ENCODE measurements at places on chromosomes 3 and 15.

GRCh38 chr3:138371070-138371965 lies 22.9 kb downstream of the MRAS start:
- DNase-seq: no peak

DNA sequence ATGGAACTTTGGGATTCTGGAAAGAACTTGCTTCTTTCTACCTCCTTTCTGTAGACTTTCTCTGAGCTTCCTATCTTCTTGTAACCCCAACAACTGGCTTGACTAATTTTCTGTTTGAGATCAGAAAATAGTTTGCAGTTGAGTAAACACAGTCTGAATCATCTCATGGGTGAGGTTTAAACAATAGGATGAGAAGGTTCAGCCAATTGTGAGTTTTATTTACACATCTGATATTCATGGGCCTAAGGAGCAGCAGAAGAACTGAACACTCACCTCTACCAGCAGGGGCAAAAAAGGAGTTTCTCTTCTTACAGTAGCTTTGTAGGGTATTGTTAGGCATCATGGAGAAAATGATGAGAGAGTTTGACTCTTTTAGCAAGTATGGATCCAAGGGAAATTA lies 54.2 kb downstream of the DTWD1 start:
- DNase-seq: no peak

DNA sequence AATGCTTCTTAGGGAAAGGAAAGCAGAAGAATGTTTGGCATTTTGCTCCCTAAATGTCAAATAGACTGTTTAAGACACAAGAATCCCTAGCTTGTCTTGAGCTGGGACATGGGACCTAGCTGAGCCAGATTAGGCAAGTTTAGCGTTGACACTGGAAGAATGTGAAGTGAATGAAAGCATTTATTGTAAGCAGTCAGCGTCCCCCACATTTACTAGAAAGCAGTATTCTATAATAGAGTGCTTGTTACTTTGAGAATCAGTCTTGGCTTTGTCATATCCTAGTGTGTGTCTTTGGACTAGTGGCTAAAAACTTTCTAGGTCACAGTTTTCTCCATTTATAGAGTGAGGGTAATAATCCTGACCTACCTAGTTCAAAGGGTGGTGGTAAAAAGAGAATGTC lies 161.6 kb downstream of the ADAMTSL3 start:
- DNase-seq: no peak

- DNase-seq: no peak
These were observed 44.0 kb downstream of the NR2F2 start for GRCh38 chr15:96374499-96374898.

DNA sequence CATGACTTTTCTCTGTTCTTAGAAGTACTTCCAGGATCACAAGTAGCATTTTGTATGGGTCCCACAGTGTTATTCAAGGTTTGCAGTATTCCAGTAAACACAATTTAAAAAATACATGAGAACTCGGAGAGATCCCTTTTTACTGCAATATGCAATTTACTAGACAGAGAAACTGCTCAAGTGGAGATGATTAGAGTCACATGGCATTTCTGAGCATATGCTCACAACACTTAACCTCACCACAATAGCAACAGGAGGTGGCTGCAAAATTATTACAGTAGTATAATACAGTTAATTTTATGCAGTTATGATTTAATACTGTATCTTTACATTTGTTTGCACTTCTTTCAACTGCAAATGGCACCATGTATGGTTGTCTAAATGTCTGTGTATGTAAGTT lies 87.5 kb downstream of the PIK3CB start:
- no peak for DNase-seq

DNA sequence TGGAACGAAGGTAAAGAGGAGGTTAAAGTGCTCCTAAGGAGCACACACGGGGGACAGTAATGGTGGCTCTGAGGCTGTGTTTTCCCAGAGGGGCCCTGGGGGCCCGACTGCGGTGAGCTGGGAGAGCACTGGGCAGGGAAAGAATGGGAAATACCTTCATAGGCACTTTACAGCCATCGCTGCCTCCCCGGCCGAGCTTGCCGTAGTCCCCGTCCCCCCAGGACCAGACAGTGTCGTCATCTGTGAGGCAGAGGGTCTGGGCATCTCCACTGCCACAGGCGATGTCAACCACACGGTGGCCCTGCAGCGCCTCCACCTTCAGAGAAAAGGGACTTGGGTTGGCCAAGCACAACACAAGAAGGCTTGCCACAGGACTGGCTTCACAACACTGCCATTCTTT lies 32.8 kb upstream of the OCA2 start:
- DNase-seq: no peak

DNA sequence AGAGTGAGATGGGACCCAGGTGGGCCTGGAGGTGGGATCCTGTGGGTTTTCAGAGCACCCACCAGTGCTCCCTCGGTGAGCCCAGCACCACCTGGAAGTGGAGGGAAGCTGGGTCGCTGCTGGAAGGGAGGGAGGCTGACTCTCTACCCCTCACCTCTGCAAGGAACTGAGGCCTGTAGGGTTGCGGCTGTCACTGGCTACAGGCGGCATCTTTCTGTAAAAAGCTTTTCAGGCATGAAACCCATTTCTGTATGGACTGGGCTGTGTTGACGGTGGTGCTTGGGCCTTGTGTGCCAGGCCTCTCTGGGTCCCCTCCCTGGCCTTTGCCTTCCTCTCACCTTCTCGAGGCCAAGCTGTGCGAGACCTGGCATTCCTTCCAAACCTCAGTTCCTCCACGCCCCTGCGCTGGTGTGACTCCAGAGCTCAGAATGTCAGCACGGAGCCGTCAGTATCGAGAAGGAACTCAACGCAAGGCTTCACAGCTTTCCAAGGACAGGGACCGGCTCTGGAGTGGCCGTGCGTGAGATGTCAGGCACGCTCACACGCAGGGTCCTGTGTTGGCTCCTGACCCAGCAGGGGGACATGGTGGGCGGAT lies 16.6 kb downstream of the ABTB1 start:
- no peak for DNase-seq

- DNase-seq: no peak
These were observed 18.4 kb upstream of the GHSR start for GRCh38 chr3:172466553-172467130.

GRCh38 chr15:30650012-30650929 lies 24.3 kb downstream of the ARHGAP11B start:
- no peak for DNase-seq

GRCh38 chr3:11995120-11995519 lies 9.1 kb upstream of the SYN2 start:
- DNase-seq: no peak

DNA sequence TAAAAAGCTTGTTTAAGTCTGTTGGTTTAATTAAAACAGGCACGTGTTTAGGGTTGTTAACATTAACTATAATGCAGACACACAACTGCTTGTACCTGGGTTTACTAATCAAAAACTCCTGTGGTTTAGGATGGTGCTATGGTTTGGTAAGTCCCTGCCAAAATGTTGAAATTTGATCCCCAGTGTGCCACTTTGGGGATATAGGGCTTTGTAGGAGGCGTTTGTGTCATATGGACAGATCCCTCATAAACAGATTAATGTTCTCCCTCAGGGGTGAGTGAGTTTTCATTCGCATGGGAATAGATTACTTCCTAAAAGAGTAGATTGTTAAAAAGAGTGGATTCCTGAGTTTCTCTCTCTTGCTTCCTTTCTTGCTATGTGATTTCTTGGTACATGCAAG lies 18.7 kb upstream of the GK5 start:
- no peak for DNase-seq

- no peak for DNase-seq
These were observed 640.4 kb upstream of the ROBO1 start for GRCh38 chr3:80408030-80408721.

- no peak for DNase-seq
These were observed 109.6 kb upstream of the UMPS start for GRCh38 chr3:124620600-124621063.

DNA sequence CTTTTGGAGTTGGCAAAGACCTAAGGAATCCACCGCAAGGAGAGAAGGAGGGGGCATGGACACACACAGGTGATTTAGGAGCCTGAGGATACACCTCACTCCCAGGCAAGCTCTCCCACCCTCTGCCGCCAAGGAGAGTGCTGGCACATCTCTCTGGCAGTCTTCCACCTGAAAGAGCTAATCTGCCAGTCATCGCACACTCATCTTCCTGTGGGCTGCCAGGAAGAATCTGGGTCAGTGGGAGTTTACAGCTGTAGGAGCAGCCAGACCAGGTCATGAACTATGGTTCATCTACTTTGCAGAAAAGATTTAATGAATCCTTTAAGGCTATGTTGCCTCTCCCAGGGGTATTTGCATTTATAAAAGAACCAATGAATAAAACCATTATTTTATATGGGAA lies 170.6 kb upstream of the TSC22D2 start:
- DNase-seq: no peak

- no peak for DNase-seq
These were observed 24.7 kb downstream of the GXYLT2 start for GRCh38 chr3:72912532-72912931.

DNA sequence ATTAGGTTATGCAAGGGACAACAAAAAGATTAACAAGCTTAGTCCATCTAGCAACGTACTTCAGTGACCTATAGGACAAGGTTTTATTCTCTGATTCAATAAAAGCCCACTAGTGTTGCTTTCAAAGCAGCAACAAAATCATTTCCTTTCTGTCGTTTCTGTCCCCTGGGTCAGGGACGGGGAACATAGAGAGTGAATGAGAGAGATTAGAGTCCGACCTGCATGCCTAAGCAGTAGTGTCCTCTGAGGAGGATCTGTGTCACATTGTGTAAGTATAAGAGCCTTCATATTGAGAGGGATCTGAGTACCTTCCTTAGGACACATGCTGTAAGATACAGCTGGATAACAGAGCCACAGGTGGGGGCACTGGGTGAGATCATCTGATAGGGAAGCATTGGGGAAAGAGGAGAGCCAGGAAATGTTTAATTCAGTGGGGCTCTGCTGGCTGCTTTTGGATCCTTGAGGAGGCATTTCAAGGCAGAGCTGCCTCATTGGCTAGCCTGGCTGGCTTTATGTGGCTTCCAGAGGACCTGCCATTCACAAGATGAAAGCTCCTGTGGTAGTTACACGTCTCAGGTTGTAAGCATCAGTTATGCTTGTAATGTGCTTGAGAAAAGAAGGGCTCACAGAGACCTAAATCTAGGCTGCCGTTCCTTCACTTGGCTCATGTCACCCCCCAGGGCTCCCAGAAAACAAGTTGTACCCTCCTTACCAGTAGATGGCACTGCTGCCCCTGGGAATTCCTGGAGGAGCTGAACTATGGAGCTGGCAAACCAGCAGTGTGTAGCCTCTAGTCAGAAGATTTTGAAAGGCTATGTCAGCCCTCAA lies 2.7 kb downstream of the TMEM108 start:
- DNase-seq: no peak

GRCh38 chr3:197615430-197615829 lies 59.7 kb upstream of the BDH1 start:
- DNase-seq: no peak

DNA sequence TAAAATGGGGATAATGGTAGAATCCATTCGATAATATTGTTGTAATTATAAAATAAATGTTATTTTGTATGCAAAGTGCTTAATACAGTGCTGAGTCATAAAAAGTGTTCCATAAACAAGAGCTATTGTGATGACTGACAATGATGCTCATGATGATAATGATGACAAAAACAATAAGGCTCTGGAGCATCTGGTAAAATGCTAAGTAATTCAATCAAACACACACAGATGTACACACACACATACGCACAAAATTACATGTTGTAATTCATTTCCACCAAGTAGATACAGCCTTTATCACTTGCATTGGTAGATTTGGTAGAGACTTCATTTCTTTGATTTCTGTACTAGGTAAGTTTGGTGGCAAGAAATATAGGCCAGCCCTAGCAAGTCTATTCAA lies 163.8 kb downstream of the FHIT start:
- no peak for DNase-seq

GRCh38 chr15:98841419-98841970 lies 166.1 kb downstream of the PGPEP1L start:
- no peak for DNase-seq

DNA sequence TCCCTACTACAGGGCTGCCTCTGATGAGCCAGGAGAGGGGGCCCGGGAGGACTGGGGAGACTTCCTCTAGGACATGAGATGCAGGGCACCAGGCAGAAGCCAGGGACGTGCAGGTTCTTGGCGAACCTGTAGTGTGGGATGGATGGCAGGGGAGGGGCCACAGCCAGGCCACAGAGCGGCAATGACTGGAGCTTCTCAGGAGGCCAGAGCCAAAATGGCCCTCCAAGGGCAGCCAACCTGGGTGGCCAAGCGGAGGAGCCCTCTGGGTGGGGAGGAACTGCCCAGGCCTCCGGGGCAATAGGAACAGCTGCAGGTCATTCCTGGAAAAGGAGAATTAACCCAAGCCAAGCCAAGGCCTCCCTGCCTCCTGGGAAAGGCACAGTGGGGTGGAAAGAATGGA lies 224.5 kb downstream of the XXYLT1 start:
- no peak for DNase-seq

DNA sequence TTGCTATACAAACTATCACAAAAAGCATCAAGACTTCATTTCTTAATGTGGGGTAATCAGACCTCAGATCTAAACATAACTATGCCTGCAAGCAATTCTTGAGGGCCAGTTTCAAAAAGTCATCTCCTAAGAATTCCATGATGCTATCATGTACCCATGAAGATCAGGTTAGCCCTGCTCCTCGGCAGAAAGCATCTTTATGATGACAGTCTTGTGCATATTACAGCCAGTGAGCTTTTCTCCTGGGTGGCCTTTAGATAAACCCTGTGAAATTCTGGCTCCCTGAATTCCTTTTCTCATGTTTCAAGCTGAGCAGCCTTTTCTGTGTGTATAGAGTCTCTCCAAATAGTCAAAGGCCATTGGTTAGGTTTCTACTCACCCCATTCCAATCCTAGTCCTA lies 201.9 kb upstream of the MCTP2 start:
- no peak for DNase-seq

GRCh38 chr15:80709542-80709941 lies 14.4 kb downstream of the ABHD17C start:
- no peak for DNase-seq

GRCh38 chr15:63349621-63350020 lies 32.0 kb downstream of the CA12 start:
- no peak for DNase-seq

DNA sequence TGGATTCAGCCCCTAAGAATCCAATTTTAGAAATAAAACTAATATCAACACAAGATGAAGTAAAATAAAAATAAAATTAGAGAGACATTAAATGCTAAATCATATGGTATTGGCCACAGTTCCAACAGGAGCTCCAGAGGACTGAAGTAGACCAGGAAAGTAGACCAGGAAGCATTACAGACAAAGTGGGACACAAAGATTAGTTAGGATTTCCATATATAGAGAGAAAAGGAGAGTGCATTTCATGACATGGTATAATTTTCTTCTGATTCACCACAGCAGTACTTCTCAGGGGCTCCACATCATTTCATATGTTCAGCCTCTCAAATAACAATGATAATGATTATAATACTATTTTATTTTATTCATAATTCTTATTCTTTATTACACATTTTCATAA lies 18.3 kb downstream of the FGF7 start:
- DNase-seq: no peak

- no peak for DNase-seq
These were observed 15.3 kb upstream of the SHISA5 start for GRCh38 chr3:48519277-48519643.

DNA sequence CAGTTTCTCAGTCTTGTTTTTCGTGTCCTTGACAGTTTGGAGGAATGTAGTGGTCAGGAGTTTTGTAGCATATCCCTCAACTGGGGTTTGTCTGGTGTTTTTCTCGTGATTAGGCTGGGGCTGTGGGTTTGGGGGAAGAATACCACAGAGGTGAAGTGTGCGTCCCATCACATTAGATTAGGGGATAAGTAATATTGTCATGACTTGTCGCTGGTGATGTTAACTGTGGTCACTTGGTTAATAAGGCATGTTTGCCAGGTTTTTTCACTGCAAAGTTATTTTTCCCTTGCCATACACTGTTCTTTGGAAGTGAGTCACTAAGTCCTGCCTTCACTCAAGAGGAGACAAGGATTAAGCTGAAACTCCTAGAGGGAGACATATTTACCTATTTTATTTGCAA lies 39.1 kb downstream of the PAK2 start:
- DNase-seq: no peak
